Type B pancreatic cell (in vitro differentiated cells): ENCODE measurements at places on chromosomes 1 and 21.

GRCh38 chr1:6440198-6441126, 15.9 kb downstream of the ESPN start:
- no peak for DNase-seq

- DNase-seq = no peak
These were observed 64.4 kb downstream of the PHTF1 start for GRCh38 chr1:113694910-113695309.

GRCh38 chr21:15036189-15036588, 28.6 kb downstream of the NRIP1 start:
- no peak for DNase-seq

DNA sequence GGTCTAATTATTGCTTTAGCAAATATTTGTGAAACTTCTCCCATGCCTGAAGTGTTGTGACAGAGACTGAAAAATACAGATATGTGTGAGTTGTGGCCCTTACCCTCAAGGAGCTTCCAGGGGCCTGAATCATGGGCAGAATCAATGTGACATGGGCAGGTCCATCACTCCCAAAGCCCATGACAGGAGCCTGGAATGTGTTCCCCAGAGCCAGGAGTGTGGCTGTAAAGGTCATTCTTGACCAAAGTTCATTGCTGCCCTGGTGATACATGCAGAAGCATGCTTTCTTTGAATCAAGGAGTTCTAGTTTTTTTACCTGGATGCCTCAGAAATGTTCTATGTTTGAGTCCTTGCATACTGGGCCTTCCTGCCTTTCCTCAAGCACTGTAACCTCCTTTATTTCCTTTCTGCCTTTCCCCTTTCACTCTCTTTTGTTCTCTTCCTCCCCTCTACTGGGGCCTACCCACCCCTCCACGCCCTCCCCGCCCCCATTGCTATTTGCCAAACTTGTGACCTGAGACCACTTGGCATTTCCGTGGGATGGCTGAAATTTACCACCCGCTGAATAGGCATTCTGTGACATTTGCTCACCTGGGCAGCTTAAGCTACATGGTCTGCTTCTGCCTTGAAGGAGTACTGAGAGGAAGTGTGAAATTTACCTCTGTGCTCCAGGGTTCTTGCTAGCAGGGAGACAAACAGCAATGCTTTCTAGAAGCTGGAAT, 19.7 kb downstream of the PBX1 start:
- DNase-seq = no peak

GRCh38 chr1:74812180-74812541, 79.2 kb downstream of the TYW3 start:
- DNase-seq = no peak

- DNase-seq = no peak
These were observed 50.1 kb downstream of the ABCA4 start for GRCh38 chr1:94070865-94071264.
